ENCODE measurements at places on chromosomes 13 and 19.

DNA sequence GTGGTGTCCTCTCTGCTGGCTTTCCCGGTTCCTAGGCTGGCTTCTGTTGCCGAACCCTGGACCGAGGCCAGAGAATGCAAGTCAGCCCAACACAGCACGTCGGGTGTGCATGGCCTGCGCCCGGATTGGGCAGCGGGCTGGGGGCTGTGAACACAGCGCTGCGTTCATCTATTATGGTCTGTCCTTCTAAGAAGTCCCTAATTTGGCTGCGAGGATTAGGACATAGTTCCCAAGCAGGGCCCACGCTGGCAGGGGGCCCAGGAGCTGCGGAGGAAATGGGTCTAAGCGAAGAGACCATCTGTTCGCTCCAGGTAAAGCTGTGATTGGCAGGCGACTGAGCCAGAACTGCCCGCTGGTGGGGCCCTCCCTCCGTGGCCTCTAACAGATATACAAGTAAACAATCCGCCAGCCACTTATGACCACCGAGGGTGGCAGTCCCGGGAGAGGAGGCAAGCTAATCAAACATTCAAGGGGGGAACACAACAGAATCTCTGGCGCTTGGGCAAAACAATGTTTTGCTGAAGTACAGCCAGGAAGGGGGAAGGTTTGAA lies 6.0 kb downstream of the SYCE2 start:
- no peak for DNase-seq

- no peak for DNase-seq
Observed at GRCh38 chr13:97266772-97267417, 44.8 kb downstream of the MBNL2 start.

DNA sequence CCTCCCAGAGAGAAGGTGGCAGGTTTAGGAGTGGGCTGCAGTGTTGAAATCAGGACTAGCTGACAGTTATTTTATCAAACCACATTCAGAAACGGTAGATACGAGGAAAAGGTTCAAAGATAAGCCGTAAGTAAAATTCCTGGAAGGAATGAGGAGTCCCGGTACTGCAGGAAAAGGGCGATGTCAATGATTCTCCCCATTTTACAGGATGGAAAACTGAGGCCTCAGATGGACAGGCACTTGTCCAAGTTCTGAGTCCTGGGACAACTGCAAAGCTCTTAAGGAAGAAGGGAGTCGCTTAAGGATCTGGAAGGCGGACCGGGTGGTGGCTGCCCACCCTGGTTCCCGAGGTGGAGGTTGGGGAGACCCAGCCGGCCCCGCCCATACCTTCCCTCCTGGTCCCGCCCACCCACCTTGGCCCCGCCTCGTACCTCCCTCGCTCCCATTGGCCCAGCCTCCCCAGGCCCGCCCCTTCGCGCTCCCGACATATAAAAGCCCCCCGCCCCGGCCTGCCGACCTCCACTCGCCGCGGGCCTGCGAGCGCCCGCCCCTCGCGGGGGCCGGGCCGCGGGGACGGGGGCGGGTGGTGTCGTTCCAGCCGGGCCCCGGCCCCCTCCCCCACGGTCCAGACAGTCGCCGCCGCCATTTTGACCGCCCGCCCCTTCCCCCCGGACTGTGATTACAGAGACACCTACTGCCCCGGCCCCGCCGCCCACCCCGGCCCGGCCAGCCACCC lies 603 bp downstream of the RFX1 start:
- peak; percentile 89 for DNase-seq

- DNase-seq: no peak
Observed at GRCh38 chr13:35855531-35856019, 275.6 kb downstream of the DCLK1 start.

DNA sequence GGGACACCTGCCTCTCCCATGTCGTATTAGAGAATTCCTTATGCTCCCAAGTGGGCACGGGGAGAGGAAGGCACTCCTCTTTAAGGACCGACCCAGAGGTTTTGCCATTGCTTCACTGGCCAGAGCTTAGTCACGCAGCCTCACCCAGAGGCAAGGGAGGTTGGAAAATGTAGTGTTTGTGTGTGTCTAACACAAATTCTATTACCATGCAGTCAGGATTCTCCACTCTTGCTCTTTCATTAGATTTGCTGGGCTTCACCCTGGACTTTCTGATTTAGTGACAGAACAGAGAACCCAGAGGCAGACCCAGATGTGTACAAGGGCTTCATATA lies 14.6 kb upstream of the NCCRP1 start:
- DNase-seq: no peak

Data from stimulated activated CD4-positive, alpha-beta T cell treated with anti-CD3 and anti-CD28 coated beads, Interleukin-1b, Interleukin-23, amount 100 ng/mL, for 4 hours (primary cell).